ENCODE measurements at places on chromosomes 3 and 15.

DNA sequence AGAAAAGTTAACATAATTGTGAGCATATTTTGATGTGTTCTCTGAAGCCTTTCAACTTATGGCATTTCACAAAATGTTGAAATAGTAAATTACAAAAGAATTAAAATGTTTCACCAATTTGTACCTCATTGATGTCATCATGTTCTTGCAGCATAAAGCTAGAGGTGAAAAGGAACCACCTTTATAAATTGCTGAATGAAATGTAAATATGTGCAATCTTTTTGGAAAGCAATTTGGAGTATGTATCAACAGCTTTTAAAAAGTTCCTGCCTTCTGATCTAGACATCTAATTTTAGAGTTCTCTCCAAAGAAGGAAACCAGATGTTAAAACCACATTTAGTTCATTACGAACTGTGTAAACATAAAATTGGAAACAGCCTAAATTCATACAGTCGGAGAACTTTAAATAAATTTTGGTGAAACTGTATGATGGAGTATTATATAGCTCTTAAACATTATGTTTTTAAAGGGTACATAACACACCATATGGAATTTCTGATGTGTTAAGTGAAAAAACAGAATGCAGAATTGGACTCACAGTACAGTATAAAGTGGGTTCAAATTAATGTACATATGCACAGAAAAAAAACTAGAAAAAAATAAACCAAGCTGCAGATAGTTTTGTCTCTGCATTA is 311.2 kb upstream of the NAALADL2 start:
- DNase-seq, result no peak

GRCh38 chr15:50107591-50108408 is 11.2 kb downstream of the ATP8B4 start:
- DNase-seq, result peak; percentile 64

DNA sequence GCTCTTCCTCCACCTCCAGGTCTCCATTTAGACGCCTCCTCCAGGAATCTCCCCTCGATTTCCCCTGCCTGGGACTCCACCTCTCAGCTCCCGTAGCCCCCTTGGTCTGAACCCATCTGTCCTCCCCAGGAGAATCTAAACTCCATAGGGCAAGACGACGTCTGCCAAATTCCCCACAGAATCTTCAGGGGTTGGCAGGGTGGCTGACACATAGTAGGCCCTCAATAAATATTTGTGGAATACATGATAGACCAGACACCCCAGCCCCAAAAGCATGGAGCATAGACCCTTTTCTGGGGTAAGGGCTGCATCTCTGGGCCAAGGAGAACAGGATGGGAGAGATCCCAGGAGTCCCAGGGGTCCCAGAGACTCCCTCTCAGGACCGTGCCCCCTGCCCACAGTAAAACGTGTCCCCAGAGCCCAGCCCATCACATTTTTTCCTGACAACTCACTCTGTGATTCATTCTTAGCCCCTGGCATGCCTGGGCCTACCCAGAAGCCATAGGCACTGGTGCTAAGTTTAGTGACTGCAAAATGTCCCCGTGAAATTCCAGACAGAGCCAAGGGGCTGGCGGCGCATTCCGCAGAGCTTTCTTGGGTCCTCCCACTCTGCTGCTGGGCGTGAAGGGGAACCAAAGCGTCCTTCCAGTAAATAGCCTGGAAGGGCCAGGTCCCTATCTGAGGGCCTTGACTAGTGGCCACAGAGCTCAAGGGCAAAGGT is 78.0 kb upstream of the SLC6A6 start:
- DNase-seq, result no peak

DNA sequence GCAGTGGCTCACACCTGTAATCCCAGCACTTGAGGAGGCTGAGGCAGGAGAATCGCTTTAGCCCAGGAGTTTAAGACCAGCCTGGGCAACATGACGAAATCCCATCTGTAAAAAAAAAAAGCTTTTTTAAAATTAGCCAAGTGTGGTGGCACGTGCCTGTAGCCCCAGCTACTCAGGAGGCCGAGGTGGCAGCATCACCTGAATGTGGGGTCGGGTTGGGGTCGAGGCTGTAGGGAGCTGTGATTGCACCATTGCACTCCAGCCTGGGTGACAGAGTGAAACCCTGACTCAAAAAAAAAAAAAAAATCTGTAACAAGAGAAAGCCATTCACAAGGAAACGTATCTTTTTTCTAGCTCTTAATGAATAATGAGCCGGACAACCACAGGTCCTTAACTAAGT is 74.7 kb upstream of the DLG1 start:
- no peak for DNase-seq

DNA sequence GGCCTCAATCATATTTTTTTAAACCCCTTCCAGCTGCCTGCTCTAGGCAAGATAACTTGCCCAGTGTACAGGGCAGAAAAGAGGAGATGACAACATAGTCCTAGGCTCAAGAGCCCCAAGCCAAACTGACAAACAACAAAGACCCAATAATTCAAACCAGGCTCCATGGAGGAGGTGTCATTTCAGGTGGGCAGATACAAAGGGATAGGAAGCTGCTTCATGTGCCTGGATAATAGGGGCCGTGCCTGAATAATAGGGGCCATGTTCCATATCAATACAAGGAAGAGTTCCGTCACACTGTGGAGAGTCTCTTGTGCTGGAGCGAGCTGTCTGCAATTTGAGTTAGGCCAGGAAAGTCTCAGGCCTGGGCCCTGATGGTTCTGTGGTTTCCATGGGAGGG is 35.4 kb upstream of the TRIM71 start:
- DNase-seq, result no peak

DNA sequence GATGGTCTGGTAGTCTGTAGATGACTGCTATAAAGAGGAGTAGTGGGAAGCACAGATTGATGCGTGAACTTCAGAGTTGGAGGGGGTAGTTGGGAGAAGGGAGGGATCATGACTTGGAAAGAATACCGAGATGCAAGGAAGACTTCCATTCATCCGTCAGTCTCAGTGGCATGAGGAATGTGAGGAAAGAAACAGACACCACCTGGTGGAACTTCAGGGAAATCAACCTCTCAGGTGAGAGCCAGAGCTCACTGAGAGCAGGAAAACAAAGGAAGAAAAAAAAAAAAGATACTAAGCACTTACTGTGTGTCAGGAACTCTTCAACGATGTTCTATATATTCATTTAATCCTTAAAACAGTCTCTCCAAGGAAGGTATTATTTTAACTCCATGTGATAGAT is 172.4 kb downstream of the OXSM start:
- no peak for DNase-seq

- DNase-seq, result no peak
Measured at GRCh38 chr3:32359766-32360492, 31.7 kb upstream of the CMTM7 start.

DNA sequence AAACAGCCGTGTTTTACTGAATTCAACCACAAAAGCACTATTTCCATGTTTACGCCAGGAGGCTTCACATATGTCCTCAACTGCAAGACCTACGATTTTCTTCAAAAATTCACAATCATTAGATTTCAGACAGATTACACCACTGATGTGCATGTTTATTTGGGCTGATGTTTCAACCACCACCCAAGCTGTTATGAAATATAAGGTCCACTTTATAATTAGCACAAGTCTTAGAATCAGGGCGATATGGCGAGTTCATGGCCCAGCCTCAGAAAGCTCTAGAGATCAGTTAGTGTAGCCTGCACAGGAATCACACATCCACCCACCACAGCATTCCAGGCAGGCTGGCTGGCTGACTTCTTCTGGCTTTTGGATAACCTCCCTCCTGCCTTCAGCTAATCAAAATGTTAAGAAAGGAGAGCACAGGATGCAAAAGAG is 15.4 kb downstream of the SH3BP5 start:
- DNase-seq, result no peak

DNA sequence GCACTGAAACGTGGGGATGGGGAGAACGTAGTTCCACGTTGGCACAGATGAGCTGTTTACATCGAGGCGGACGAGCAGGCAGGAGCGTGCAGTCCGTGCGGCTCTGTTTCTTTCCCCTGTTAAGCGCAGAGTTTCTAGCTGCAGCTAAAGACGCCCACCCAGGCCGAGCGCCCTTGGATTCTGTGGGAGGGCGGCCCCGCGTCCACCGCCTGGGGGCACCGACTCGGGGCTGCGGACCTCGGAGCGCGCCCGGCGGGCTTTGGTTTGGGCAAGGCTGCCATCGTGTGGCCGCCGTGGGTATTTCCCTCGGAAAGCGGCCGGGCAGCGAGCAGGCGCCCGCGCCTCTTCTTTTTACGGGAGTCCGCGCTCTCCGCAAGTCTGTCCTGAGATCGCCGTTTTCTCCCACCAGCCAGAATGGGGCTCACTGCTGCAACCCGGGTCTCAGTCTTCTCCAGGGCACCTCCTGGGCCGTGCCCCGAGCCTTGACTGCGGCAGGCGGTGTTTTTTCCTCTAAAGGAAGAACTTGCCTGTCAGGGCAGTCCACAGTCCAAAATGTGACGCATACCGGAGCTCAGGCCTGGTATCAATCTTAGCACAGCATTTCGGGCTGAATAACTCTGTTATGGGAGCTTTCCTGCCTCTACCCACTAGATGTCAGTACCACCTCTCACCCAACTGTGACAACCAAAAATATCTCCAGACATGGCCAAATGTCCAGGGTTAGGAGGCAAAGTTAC is 219.9 kb upstream of the IGF1R start:
- DNase-seq, result peak; percentile 61

- DNase-seq, result no peak
Measured at GRCh38 chr3:122469659-122470058, 45.1 kb downstream of the KPNA1 start.

GRCh38 chr3:110495201-110495927 is 576.3 kb upstream of the NECTIN3 start:
- DNase-seq, result no peak

DNA sequence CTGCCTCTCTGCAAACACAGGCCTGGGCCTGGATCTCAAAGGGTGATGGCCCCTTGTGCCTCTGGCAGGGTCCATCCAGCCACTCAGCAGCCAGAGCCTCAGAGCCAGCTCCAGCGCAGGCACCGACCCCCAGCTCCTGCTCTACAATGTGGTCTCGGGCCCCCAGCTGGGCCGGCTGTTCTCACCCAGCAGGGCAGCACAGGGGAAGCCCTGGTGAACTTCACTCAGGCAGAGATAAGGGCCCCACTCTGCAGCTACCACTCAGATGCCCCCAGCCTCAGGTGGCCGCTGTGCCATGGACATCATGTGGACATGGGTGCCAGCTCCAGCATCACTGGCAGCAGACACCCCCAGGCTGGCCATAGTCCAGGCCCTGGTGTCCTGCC is 173.1 kb downstream of the TBC1D2B start:
- no peak for DNase-seq

- DNase-seq, result peak; percentile 44
Measured at GRCh38 chr15:68054628-68055223, 611 bp downstream of the PIAS1 start.

- no peak for DNase-seq
Measured at GRCh38 chr3:43773273-43774094, 82.7 kb downstream of the ABHD5 start.

DNA sequence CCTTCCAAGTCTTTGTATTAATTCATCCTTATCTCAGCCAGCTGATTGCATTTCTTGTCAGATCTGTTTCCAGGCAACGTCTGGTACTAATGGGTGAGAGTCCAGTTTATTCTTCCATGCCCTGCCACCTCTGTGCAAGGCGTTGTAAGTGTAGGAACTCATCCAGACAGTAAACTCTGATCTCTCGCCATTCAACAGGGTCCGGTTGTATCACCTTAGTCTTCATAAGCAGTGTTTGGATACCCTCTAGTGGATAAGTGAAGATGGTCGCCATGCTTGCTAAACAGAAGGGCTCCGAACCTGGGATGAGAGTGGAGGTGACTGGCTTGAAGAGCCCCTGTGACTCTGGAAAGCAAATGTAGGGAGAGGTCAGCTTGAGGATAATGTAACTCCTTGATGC is 51.6 kb upstream of the CMTM7 start:
- peak; percentile 21 for DNase-seq

GRCh38 chr3:13822871-13823585 is 56.8 kb downstream of the WNT7A start:
- DNase-seq, result no peak

- no peak for DNase-seq
Measured at GRCh38 chr3:142888099-142888480, 793 bp downstream of the PCOLCE2 start.

DNA sequence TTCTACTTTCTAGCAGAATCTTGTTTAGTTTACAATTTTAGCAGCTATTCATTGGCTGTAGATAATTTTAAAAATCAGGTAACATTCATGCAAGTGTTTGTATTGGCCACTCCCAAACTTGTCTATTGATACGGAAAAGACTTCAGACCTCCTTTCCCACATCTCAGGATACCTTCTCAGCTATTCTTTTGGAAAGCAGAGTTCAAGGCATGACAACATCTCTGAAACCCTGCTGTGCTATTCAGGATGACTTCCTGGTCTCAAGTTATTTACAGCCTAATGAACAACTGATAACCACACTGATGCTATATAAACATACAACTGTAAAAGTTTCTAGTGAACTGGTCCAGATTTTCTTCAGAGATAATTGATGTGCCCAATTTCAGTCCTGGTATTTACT is 55.8 kb downstream of the DZIP3 start:
- no peak for DNase-seq

DNA sequence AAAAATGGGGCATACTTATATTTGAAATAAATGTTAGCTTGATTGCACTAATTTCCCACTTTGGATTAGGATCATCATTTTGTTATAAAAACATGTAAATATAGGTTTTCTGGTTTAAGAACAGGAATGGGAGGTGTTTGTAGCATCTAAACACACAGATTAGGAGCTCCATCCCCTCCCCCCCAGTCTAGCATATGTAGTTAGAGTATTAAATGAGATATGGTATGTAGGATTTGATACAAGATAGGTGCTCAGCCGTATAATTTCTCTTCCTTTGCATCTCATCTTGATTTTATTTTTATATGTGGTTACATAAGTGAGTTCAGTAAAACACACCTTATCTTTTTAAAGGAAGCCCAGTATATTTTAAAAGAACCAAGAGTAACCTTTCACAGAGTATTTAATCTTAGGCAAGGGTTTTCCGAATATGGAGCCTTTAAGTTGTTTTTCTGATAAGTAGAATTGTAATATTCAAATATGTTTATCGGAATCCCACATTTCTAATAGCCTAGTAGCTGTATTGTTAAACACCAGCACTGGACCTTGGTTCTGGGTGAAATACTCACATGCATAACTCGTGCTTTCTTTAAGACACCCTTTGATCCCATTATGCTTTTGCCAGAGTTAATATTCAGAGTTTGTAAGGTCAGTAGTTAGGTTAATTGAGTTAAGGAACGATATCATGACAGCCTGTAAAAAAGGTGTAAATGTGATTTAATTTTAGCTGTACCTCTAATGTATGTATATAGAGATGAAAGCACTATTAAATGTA is 2.3 kb downstream of the SLC25A36 start:
- no peak for DNase-seq

DNA sequence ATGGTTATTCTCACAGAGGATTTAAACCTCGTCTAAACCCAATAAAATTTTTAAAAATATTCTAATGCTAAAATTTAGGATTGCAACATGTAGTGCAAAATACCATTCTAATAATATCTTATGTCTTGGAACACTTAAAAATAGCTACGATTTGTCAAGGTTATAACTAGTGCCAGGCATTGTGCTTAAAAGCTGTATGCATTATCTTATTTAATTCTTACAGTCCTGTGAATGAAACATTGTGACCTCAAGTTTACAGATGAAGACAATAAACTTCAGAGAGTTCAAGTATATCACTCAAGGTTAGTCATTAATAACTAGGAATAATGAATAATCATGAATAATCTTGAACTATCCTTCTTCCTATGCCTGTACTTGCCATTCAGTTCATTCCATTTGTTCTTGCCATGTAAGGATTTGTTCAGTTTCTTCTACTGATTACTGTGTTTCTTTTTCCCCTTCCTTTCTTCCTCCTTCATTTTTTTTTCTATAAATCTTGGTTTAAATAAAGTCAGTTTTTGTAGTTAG is 897.6 kb upstream of the NR2F2 start:
- DNase-seq, result no peak

- DNase-seq, result no peak
Measured at GRCh38 chr3:89950772-89951171, 843.4 kb downstream of the EPHA3 start.

Data from activated CD4-positive, alpha-beta memory T cell treated with anti-CD3 and anti-CD28 coated beads, Interleukin-2, amount 10 ng/mL, durations not matched to agents 7 days and 5 days (primary cell).